Activated T-cell treated with anti-CD3 and anti-CD28 coated beads, Interleukin-2, amount 50 U/mL, for 24 hours (primary cell): ENCODE measurements at places on chromosomes 7 and 10.

- no peak overlapping the region for H3K27ac ChIP-seq
- H3K36me3 ChIP-seq = peaks cover 65% of the 10 kb centered on the region
- DNase-seq = no peak
- no peak overlapping the region for H3K4me3 ChIP-seq
- peaks cover 55% of the 10 kb centered on the region for H3K4me1 ChIP-seq
- no peaks in the 10 kb centered on the region for H3K27me3 ChIP-seq
Observed at GRCh38 chr7:24871770-24872169, 108.2 kb downstream of the OSBPL3 start.

DNA sequence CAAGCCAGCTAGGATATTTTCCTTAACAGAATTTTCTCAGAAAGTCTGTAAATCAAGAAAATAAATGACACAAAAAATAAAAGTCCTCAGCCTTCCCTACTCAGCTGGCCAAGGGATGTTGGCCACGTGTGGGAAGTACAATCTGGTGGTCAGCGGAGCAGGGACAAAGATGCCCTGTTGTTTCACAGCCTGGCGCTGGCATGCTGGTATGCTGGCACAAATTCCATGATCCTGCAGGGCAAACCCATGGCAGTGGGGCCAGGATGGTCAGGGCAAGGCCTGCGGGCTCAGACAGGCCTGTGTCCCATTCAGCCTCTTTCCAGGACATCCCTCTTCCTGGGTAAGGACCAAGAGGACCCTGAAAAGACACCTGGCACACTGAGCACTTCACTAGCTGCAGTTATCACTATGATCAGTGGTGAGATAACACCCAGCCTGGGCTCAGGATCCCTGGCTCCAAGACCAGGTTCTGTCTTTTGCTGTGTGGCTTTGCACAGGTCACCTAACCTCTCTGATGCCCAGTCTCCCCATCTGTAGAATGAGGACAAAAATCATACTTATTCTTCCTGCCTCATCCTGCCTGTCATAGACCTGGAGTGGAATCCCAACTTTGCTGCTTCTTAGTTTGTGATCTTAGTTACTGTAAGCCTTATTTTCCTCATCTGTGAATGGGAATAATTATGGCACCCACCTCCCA lies 10.8 kb upstream of the HSPA12A start:
- peaks cover 38% of the 10 kb centered on the region for H3K27me3 ChIP-seq
- DNase-seq = no peak
- no peaks in the 10 kb centered on the region for H3K4me1 ChIP-seq
- H3K4me3 ChIP-seq = no peak overlapping the region

GRCh38 chr7:92808006-92808405 lies 28.4 kb downstream of the CDK6 start:
- DNase-seq = no peak
- H3K4me1 ChIP-seq = peaks cover 89% of the 10 kb centered on the region
- H3K4me3 ChIP-seq = peak overlapping the region; percentile 39
- H3K27ac ChIP-seq = peak overlapping the region; percentile 91
- H3K27me3 ChIP-seq = no peaks in the 10 kb centered on the region

GRCh38 chr10:115706488-115707076 lies 566.4 kb downstream of the GFRA1 start:
- no peaks in the 10 kb centered on the region for H3K27me3 ChIP-seq
- H3K27ac ChIP-seq = no peak overlapping the region
- no peak for DNase-seq
- no peaks in the 10 kb centered on the region for H3K4me1 ChIP-seq

DNA sequence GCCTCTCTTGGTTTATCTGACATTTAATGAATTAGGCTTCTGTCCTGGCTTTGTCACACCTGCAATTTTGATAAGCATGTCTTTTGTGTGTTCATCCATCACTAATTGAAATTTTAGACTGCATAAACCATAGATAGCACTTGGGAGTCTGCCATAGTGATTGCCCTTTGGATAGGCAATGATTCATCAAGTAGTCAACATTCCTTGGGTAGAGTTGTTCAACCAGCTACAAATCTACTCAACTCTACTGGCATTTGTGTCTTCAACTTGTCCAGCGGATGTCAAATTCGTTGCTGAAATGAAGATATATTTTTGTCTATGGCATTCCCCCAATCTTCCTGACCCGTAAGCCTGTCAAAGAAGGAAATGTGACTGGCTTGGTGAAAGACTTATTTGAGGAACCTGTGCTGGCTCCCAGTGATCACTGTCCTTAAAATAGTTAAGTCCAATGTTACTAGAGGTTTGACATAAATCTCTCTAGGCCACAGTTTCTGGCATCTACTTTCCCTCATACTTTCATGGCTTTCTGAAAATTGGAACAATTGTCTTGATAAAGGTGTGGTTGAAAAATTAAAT lies 33.7 kb upstream of the CREB5 start:
- no peaks in the 10 kb centered on the region for H3K36me3 ChIP-seq
- H3K27me3 ChIP-seq = peaks cover 27% of the 10 kb centered on the region
- no peak overlapping the region for H3K4me3 ChIP-seq
- no peak overlapping the region for H3K27ac ChIP-seq

DNA sequence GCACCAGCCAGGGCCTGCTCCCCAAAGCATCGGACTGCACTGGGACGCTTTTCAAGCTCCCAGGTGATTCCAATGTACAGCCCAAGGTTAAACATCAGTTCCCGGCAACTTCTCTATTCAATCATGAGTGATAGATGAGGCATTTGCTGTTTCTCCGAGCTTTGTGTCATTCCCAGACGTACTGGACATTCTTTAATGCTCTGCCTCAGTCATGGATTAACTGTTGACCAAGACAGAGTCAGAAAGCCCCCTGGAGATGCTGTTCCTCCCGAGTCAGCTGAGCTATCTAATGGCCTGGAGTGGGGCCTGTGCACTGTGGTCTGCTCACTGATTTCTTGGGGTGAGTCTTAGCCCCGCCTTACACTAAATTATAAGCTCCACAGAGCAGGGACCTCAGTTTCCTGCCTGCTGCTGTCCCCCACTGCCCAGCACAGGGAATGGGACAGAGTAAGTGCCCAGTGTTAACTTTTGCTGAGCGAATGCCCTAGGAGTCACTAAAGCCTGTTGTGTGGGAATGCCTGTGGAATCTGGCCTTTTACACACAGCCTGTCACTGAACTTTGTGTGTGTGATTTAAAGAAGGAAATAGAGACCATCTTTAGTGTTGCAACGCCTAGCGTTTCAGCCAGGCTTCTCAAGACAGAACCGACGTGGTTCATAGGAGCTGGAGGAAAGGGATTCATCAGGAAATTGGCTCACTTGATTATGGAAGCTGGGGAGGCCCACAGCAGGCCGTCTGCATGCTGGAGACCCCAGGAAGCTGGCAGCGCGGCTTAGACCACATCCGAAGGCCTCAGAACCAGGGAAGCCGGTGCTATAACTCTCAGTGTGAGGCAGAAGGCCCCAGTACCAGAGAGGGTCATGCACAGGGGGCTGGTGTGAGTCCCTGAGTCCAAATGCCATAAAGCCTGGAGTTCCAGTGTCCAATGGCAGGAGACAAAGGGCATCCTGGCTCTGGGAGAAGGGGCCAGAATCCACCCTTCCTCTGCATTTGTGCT lies 29.3 kb upstream of the RNF32 start:
- DNase-seq = no peak
- H3K36me3 ChIP-seq = no peaks in the 10 kb centered on the region
- H3K4me3 ChIP-seq = no peak overlapping the region
- H3K27me3 ChIP-seq = peaks cover 52% of the 10 kb centered on the region
- H3K27ac ChIP-seq = no peak overlapping the region

DNA sequence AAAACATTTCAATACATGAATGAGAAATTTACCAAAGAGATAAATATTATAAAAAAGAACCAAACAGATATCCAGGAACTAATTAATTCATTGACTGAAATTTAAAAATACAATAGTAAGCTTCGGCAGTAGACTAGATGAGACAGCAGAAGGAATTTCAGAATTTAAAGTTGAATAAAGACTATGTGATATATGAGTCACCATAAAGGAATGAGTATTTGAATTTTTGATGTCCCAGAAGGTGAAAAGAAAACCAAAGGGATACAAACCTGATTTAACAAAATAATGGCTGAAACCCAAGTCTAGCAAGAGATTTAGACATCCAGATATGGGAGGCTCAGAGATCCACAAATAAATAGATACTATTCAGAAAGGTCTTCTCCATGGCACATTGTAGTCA lies 623.9 kb upstream of the FOXK1 start:
- H3K4me1 ChIP-seq = no peaks in the 10 kb centered on the region
- no peak overlapping the region for H3K27ac ChIP-seq
- no peak overlapping the region for H3K4me3 ChIP-seq
- no peak for DNase-seq
- no peaks in the 10 kb centered on the region for H3K36me3 ChIP-seq
- peaks cover 23% of the 10 kb centered on the region for H3K27me3 ChIP-seq

DNA sequence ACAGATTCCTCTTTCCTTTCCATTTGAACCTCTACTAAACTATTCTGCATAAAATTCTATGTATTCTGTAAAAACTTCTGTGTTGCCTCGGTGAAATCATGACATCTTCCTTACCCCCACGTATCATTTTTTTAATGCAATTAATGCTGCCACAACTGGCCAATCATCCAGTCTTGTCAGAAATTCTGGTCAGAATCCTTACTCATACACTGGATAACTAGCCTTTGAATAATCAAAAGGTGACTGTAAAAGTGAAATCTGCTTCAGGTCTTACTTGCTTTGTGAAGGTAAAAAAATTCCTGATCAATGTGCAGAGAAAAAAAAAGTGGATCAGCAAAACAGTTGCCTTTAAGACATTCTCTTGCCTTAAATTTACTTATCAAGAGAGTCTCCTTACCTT lies 89.1 kb upstream of the LRRTM3 start:
- no peaks in the 10 kb centered on the region for H3K36me3 ChIP-seq
- no peaks in the 10 kb centered on the region for H3K4me1 ChIP-seq
- H3K27ac ChIP-seq = no peak overlapping the region
- H3K27me3 ChIP-seq = no peaks in the 10 kb centered on the region

GRCh38 chr10:8336629-8337331 lies 282.3 kb downstream of the GATA3 start:
- H3K27me3 ChIP-seq = no peaks in the 10 kb centered on the region
- no peak for DNase-seq
- peak overlapping the region; percentile 91 for H3K27ac ChIP-seq
- H3K4me1 ChIP-seq = peaks cover 43% of the 10 kb centered on the region
- H3K4me3 ChIP-seq = no peak overlapping the region
- no peaks in the 10 kb centered on the region for H3K36me3 ChIP-seq

DNA sequence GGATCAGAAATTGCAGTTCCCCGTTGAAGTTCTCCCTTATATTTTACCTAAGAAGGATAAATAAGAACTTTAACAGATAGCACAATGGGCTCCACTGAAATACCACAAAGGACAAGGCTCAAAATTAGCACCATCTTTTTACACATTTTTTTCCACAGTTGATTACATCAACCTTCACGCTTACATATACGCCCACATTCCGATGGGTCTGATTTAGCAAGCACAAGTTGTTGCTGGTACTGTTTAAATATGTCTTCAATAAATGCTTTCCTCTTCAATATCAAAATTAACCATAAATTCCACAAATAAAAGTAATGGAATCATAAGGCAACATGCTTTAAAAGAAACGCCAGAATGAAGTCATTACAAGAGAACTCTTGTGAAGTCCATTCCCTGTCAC lies 79.5 kb downstream of the NEBL start:
- H3K4me3 ChIP-seq = no peak overlapping the region
- H3K27me3 ChIP-seq = no peaks in the 10 kb centered on the region
- no peaks in the 10 kb centered on the region for H3K36me3 ChIP-seq
- no peak for DNase-seq
- no peak overlapping the region for H3K27ac ChIP-seq

DNA sequence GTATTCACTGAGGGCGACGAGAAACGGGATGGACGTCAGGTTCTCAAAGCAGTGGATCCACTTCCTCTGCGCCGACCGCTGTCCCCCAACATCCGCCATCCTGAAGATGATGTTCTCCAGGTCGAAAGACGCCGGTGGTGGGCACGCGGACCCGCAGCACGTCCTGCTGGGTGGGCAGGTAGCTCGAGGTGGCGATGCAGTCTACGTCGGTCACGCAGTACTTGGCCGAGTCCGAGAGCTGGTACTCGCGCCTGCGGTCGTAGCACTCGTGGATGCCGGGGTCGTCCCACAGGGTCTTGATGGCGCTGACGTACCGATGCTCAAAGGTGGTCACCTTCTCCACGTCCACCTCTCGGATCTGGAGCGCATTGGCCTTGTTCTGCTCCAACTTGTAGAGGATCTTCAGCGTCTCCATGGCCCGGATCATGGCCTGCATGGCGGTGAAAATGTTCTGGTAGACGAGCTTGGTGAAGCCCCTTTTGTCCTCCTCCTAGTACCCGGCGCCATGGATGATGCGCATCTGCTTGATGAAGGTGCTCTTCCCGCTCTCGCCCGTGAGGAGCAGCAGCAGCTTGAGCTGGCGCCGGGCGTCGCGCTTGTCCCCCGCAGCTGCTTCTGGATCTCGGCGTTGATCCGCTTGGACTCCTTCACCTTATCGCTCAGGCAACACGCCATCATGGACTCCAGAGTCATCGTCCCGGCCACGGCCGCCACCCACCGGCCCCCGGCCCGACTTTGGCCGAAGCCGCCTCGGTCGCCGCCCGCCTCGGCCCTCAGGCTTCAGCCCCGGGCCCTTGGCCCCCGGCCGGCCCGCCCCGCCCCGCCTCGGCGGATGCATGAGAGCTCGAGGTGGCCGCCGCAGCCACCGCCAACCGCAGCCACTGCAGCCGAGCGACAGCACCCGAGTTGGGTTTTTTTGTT lies 122.9 kb upstream of the KCTD7 start:
- no peak overlapping the region for H3K27ac ChIP-seq
- DNase-seq = peak; percentile 57
- H3K27me3 ChIP-seq = peaks cover 23% of the 10 kb centered on the region
- H3K4me3 ChIP-seq = peak overlapping the region; percentile 57

GRCh38 chr10:131641231-131641630 lies 259.6 kb upstream of the PPP2R2D start:
- H3K4me1 ChIP-seq = peaks cover 7% of the 10 kb centered on the region
- no peak overlapping the region for H3K4me3 ChIP-seq
- H3K27ac ChIP-seq = no peak overlapping the region
- no peak for DNase-seq
- no peaks in the 10 kb centered on the region for H3K36me3 ChIP-seq
- H3K27me3 ChIP-seq = peaks cover 6% of the 10 kb centered on the region

GRCh38 chr7:50729962-50730361 lies 52.7 kb downstream of the GRB10 start:
- H3K27me3 ChIP-seq = no peaks in the 10 kb centered on the region
- H3K4me1 ChIP-seq = peaks cover 9% of the 10 kb centered on the region
- no peak overlapping the region for H3K27ac ChIP-seq
- H3K36me3 ChIP-seq = peaks cover 2% of the 10 kb centered on the region
- no peak overlapping the region for H3K4me3 ChIP-seq
- DNase-seq = no peak

GRCh38 chr7:73461782-73462285 lies 28.3 kb downstream of the FZD9 start:
- H3K27me3 ChIP-seq = no peaks in the 10 kb centered on the region
- H3K4me3 ChIP-seq = no peak overlapping the region
- DNase-seq = no peak
